T1000 (cell line): ENCODE measurements at places on chromosomes 5 and 9.

DNA sequence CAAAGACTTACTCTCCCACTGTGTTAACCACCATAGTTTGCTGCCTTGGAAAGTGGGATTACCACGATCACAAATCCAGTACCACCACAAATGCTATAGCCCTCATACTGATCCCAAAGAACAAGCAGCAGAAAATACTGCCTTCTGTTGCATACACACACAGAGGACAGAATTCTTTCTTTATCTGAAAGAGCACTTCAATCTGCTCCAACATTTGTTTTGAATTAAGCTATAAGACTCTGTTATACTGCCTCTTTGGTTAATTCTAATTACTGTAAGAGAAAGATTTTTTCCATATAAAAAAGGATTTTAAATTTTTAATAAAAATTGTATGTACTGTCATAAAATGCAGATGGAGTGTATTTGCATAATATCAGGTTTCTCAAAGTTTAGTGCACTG is 69.8 kb downstream of the YIPF5 start:
- DNase-seq: no peak

DNA sequence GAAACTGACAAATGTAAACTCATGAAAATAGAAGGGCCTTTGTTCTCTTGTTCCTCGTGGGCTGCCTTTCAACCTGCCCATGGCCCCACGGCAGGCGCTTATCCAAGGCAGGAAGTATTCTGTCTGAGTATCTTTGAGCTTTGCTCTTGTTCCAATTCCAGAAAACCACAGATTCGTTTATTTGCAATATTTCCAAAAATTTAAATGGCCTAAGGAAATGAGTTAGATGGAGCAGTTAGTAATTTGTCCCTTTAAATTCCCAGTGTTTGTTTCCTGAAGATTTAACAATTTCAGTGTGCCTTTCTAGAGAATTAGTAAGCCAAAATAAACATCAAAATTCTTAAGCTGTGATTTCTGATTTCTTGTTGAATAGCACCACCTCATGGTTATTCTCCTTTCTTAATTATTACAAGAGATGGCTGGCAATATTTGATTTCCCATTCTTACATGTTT is 299.4 kb upstream of the RASA1 start:
- DNase-seq: no peak

GRCh38 chr5:157870837-157871834 is 12.2 kb upstream of the CLINT1 start:
- DNase-seq: no peak

DNA sequence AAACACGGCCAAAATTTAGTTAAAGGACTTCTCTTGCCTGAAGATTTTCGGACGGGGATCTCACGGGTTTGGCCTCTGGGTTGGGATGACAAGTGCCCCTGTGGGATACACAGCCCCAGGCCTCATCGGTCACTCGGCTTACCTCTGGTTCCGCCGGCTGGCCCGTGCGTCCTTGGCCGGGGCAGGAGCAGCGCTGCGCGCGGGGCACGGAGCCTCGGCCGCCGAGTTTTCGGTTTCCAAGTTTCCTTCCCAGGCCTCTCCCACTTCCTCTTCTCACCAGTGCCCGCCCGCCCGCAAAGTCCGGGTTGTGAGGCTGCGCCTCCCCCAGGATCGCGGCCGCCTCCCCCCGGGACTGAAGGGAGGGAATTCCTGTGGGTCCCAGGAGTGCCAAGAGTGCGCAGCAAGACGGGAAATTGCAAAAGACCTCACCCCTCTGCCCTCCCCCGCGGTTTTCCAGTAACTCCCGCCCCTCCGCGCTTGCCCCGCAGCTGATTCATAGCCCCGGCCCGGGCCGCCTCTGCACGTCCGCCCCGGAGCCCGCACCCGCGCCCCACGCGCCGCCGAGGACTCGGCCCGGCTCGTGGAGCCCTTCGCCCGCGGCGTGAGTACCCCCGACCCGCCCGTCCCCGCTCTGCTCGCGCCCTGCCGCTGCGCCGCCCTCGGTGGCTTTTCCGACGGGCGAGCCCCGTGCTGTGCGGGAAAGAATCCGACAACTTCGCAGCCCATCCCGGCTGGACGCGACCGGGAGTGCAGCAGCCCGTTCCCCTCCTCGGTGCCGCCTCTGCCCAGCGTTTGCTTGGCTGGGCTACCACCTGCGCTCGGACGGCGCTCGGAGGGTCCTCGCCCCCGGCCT is at the start of gene OSMR:
TSS of gene OSMR (plus strand) at position 487 of the 853 bp plus-strand sequence. CDS start 23,033 bp downstream, outside the sequence.
- DNase-seq: peak; percentile 97

DNA sequence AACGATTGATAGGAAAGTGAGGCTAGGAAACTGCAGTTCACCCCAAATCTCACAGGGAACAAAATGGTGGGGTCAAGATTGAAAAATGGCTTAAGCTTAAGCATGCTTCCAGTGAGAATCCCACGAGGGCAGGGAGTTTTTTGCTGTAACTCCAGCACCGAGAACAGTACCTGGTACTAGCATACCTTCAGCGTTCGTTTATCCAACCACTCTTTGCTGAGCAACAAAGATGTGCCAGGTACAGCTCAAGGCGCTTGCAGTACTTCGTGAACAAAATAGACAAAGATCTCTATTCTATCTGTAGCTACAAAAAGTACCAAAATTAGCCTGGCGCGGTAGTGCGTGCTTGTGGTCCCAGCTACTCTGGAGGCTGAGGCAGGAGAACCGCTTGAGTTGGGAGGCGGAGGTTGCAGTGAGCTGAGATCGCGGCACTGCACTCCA is 778 bp upstream of the PPP6C start:
- no peak for DNase-seq

DNA sequence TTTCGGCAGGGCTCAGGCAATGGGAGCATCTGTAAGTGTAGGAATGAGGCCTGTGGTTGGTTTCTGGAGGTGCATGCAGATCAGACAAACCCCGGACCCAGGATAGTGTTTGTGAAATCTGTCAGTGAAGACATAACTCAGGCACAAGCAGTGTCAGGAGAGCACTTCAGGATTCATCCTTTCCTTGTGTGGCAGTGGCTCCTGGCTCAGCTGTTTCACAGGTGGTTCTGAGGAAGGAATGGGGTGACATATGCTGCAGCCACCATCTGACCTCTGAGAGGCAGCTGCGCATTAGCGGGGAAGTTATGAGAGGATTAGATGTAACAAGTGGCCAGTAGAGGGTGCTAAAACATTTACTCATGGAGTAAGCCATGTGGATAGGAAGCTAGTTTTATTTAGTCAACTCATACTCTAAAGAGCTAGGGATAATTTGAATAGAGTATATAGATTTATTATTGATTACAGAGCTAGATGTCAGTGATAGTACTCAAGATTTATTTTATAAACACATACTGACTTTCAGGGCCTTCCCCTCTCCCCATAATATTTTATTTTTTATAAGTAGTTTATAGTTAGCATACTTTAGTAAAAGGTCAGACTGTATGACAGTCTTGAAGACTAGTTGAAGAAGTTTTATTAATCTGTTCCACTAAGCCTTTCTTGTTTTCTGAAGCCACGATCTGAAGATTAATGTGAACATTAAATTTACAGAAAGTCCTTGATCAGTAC is 28.4 kb downstream of the NNT start:
- peak; percentile 28 for DNase-seq

- no peak for DNase-seq
These were observed 311.9 kb upstream of the ANKH start for GRCh38 chr5:15183520-15183919.

- no peak for DNase-seq
These were observed 93.3 kb downstream of the SLF1 start for GRCh38 chr5:94711785-94712184.

GRCh38 chr5:96716716-96717115 is 54.5 kb downstream of the CAST start:
- DNase-seq: no peak

- no peak for DNase-seq
These were observed 58.0 kb upstream of the SYNPO start for GRCh38 chr5:150582241-150583109.

DNA sequence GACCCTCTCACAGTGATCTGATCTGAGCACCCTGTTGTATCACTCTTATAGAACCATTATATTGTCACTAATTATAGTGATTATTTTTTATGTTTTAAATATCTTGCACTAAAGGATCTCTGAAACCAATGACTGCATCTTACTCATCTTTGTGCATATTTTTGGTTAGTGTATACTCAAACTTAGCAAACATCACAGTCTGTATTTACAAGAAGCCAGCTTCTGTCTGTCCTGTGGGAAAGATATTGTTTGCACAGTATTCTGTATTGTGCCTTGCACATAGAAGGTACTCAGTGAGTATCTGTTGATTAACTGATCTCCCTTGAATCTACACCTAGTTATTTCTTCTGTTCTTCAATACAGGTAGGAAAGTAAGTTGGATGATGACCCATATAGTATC is 131.5 kb downstream of the PAM start:
- DNase-seq: no peak

DNA sequence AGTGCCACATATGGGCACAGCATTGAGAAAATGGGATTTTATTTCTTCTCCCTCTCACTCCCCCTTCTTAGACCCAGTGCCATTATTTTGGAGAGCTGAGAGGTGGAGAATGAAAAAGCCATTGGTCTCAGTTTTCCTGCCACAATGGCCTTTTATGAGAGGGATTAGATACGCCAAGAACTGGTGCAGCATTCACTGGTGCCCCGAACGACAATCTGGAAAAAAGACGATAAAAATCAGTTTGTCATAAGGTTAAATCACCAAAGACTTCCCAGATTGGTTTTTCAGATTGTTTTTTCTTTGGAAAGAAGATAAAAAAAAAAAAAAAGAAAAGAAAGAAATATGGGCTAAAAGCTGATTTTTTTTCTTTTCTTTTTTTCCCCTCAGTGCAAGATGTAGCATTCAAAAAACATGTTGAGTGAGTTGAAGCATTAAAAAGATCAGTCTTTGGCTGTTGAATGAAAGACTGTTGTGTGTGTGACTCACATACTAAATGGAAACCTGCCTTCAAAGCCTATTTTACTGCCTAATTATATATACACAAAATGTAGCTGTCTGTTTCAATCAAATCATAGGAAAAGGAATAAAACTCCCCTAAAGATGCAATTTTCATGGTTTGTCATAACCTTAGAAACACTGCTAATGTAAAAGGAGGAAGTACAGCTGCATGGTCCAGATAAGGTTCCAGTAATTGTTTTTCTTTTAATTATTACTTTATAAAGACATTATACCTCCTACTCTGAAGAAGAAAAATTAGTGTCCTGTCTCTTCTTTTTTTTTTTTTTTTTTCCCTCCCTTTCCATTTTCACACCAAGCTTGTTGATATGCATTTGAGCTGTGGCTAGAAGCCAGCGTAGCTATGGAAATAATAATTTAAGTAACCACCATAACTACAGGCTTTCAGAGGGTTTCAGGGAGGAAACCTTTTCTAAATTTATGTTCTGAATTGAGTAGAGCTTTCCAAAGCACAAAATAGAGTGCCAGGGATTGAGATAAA is 27.2 kb upstream of the ZNF608 start:
- no peak for DNase-seq

DNA sequence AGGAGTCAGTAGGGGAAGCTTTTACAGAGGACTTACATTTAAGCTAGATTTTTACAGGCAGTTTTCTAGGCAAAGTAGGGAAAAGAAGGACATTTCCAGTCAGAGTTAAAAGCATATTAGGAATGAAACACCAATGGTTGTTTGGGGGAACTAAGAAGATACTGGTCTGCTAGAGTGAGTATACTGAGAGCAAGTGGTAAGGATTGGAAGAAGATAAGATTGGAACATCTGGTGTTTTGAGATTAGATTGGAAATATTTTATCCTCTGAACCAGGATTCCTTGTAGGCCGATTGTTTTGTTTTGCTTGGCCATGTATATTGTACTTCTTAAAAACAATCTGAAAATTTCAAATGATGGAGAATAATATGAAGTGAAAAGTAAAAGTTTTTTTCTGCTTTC is 7.7 kb downstream of the FBXO38 start:
- no peak for DNase-seq

- no peak for DNase-seq
These were observed 102.2 kb downstream of the MEGF10 start for GRCh38 chr5:127392762-127393161.

- no peak for DNase-seq
These were observed 3.0 kb downstream of the RLN1 start for GRCh38 chr9:5336688-5337087.
